ENCODE measurements at places on chromosomes 4 and X.

DNA sequence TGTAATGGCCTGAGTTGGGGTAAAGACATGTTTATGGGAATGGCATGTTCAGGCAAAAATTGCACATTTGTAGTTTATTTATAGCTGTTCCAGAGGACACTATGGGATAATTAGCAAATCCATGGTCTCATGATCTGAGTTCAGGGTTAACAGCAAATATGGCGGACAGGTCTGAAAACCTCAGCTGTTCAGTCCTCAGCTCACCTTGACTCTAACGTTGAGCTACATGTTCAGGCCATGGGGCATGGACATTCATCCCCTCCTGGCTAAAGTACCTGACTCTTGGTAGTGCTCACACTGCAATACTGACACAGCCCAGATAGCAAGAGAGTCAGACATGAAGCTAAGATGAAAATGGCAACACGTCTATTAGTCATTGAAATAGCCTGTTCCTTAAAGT is 161.6 kb upstream of the GPC4 start:
- no peak for DNase-seq

GRCh38 chrX:34877436-34877835 is 65.2 kb upstream of the FAM47B start:
- DNase-seq, result no peak

- DNase-seq, result no peak
Measured at GRCh38 chrX:78327370-78328086, at the start of gene CYSLTR1. Gene CYSLTR1 (minus strand): TSS chrX:78327611. CDS start chrX:78273746, 53,865 bp downstream.

DNA sequence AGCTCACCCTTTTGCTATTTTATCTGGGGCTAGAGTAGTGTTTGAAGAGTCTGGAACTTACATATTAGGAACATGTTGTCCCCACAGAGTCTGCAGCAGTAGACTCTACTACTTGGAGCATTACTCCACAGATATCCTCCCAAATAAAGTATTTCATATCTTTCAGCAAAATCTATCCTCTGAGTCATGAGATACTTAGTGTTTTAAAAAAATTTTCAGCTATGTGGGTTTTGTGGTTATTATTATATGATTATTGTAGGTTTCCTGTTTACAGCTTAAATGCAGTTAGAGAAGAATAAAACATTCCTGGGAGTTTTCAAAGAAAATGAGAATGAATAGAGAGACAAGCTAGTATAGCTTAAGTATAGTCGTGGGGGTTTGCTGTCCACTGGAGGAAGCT is 30.9 kb downstream of the PAGE2 start:
- no peak for DNase-seq

DNA sequence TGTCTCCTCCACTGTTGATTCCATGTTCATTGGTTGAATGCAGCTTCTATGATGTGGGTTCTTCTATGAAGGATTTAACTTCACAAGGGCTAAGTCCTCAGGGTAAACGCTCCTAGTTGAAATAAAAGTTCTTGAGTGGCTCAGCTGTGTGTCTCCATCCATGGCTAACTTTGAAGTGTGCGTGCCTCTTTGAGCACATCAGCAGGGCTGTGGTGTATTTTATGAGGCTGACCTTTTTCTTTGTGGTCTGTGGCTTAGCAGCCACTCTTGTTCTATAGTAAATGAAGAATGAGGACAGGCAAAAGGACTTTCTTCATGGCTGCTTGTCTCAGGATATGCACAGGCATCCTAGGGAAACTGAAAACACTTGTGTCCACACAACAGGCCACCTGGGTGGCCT is 88.5 kb downstream of the KIT start:
- no peak for DNase-seq

DNA sequence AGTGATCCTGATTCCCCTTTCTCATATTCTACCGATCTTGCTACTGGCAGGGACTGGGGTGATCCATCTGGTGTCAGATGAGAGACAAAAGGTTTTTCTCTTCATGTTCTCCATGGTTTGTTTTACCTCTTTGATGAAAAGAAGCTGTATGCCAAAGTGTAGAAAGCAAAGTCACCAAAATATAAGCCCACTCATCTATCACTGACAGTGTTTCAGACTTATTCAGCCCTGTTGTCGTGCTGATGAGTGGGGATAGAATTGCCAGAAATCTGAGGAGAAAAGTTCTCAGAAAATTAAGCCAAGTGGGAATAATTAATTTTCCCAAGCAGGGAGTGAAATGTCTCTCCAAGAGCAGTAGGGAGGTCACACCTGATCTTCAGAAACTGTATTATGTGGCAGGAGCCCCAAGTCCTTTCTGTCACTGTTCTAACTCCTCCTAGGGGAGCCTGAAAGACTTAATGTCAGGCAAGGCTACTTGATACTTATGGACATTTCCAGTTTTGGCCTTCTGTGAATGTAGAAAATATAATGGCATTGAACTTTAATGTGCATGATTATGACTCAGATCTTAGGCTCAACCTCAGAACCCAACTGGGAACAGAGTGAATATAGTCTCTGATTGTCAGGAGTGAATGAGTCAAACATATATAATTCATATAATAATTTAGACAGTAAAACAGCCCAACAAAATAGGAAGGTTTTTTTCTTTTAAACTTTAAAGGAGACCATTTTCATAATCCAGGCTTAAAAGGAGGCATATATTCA is 298.1 kb downstream of the ANKRD50 start:
- DNase-seq, result no peak

DNA sequence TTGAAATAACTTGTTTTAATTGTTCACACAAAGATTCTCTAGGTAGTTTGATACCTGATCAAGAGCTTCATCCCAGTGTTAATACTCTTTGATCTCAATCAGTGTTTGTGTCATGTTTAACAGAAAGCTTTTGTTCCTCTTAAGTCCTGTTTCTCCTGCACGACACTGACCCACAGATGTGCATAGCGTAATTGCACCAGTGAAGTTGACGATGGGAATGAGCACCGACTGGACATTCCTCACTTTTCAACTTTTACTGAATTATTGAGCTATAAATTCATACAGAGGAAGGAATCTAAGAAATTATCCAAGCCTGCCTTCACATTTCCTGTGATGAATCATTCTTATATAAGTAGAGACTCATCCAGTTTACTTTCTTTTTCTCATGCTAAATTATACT is 878.7 kb upstream of the TENM3 start:
- DNase-seq, result no peak

DNA sequence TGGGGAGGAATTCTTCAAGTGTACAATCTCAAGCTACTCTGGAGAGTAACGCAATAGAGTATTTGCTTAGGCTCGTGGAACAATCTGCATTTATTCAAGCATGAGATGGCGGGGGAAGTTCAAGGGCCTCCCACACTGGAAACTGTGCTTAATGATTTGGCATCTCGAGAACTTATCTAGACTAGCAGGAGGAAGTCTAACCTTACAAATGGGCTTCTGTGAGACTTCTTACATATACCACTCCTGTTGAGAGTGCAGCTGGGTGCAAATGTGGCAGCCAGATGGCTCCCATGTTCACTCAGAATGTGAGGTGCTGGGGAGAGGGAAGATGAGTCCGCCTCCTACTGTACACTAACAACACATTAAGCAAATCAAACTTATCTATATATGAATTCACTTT is 29.3 kb upstream of the PTPN13 start:
- DNase-seq, result no peak

- DNase-seq, result no peak
Measured at GRCh38 chr4:138833974-138834373, 181.6 kb upstream of the NOCT start.

DNA sequence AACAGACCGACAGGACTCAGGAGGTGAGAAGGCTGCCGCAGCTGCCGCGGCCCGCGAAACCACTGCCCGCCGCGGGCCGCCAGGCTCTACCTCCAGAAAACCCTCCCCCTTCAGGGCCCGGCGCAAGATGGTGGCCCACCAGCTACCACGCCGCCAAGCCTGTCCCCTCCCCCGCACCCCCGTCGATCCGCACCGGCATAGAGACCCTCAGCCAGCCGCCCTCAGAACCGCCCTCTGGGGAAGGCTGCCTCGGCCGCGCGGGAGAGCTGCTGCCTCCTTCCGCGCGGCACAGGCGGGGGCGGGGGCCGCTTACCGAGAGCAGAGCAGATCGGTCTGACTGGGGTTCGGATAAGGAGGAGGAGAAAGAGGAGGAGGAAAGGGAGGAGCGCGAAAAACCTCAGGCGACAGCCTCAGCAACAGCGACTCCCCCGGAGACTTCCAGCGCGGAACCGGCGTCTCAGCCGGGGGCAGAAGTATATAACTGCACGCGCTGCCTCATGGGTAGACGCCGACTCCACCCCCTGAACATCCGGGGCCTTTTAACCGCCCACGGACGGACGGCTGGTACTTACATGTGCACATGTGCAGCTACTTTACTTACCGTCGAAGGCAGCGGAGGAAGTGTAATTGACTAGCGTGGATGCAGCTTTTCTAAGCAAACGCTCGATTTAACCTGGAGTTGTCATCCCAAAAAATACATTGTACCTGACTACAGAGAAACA is at the start of gene ZNF280C:
ZNF280C (minus strand) TSS at position 451 of the 722 bp plus-strand sequence. CDS start 8,450 bp downstream, outside the sequence.
- peak; percentile 87 for DNase-seq

DNA sequence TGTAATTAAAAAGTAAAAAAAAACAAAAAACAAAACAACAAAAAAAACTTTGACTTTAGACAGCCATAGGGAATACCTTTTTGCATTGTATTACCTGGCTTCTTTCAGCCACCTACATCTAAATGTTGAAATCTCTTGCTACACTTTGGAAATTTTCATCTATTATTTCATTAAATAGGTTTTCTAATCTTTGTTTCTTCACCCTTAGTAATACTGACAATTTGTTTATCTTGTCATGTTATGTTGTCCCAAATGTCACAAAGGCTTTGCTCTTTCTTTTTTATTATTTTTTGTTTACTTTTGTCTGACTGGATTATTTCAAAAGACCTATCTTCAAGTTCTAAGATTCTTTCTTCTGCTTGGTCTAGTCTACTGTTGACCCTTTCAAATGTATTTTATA is 7.5 kb downstream of the PF4 start:
- no peak for DNase-seq

DNA sequence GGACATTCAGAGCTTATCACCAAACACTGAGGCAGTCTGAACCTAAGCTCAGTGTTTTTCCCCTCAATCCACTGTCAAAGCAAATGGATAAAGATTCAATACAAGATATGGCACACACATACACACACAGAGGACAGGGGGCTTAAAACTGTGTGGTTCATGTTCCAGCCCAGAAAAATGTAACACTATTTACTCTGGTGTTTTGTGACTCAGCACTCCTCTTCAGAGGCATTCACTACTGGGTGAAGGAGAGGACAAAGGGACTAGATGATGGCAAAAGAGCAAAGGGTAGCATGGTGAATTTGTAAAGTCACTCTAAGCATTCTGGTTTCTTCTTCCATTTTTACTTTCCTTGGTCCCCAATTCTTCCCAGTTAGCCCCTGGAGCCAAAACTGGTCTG is 120.3 kb downstream of the ARHGEF9 start:
- no peak for DNase-seq

DNA sequence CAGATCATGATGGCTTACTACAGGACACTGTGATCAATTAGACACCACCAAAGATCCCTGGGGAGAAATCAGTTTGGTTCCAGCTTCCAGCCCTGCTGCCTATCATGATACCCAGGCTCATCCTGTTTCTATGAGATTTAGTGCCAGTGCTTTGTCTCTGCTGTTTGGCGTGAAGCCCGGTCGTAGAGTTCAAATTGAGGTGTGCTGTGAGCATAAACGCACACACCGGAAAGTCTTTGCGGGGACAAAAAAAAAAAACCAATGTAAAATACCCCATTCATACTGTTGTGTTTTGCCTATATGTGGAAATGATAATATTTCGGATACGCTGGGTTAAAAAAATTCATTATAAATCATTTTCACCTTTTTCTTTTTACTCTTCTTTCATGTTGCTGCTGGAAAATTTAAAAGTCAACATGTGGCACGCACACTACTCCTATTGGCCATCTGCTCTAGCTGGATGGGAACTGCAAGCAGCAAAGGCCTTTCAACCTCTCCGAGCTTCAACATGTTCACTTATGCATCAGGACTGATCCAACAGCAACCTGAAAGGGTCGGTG is 607 bp upstream of the DKC1 start:
- no peak for DNase-seq

- no peak for DNase-seq
Measured at GRCh38 chr4:3779509-3779908, 13.3 kb downstream of the ADRA2C start.

DNA sequence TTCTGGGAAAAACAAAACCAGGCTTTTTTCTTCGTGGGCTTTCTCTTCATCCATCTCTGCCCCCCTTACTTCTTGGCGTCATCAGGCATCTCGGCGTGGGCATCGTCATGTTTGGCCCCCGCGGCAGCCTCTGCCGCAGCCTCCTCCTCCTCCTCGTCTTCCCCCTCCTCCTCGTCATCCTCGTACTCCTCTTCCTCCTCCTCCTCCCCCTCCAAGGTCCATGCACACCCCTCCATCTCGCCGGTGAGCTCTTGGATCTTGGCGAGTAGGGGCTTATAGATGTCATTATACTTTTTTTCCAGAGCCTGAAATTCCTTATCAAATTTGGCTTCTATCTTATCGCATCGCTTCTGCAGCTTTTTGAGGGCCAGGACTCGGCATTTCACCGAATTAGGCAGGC is 488 bp downstream of the NAP1L5 start:
- DNase-seq, result no peak

DNA sequence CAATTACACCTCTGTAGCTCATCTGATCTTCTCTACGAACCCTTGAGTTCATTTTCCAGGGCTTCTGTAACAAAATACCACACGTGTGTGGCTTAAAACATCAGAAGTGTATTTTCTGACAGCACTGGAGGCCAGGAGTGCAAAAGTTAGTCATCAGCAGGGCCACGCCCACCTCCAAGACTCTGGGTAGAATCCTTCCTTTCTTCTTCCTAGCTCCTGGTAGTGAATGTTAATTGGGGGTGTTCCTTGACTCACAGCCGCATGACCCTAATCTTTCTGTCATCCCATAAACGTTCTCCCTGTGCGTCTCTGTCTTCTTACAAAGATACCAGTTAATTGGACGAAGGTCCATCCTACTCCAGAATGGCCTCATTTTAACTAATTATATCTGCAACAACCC is 115.0 kb downstream of the TRIML1 start:
- DNase-seq, result no peak

DNA sequence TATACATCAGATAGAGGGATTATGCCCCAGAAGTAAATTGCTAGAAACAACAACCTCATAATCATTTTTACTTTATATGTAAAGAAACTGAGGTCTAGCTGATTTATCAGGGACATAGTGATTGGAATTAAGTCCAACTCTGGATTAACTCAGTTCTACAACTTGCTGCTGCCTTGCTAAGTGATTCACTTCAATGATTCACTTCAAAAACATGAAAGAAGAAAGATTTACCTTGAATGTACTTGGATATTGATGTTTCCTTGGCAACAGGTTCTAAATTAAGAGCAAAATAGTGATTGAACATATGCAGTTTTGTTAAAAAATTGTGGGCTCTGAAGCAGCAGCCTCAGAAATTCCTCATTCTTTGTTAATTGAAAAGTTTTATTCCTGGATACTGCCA is 99.8 kb upstream of the H2AZ1 start:
- DNase-seq, result no peak

- DNase-seq, result no peak
Measured at GRCh38 chr4:13940921-13941320, 313.4 kb upstream of the BOD1L1 start.

GRCh38 chr4:16785793-16786527 is 112.5 kb downstream of the LDB2 start:
- no peak for DNase-seq

Data from GM20000 (cell line).